Stimulated activated CD8-positive, alpha-beta memory T cell treated with anti-CD3 and anti-CD28 coated beads, Interleukin-2, amount 100 ng/mL, for 1 hour (primary cell): ENCODE measurements at places on chromosomes 11 and 22.
A peak's percentile ranks its signal among the peaks of the same experiment; 100 is the strongest.

DNA sequence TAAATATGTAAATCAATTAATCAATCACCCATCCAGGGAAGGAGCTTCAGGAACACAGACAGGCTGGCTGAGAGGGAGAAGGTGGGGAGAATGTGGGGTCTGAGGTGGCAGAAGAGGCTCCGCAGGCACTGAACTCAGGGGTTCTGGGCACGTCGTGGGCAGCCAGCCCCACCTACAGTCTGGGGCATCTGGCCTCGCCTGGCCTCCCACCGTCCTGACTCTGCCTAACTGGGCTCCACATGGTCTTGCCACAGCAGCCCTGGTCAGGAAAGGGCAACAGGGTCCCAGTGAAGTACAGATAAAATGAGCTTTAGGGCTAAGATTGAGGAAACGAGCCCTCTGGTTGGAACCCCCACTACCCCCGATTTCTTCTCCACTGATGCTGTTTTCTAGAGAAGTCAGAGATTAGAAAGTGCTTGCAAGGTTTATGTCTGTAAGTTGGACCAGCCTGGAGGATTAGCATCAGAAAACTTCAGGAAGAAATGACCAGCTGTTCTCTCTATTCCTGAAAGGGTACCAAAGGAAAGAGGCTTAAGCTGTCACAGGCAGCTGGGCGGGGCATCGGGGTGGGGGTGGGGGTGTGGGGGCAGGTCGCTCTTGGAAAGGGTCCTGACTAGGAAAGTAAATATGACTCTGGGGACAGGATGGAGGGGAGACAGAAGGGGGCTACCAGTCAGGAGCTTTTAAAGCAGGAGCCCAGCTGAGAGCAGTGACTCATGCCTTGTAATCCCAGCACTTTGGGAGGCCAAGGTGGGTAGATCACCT lies 261.7 kb downstream of the BUD13 start:
- no peak for DNase-seq

- no peak for DNase-seq
These were observed 114.0 kb upstream of the CCDC179 start for GRCh38 chr11:22974251-22974650.

DNA sequence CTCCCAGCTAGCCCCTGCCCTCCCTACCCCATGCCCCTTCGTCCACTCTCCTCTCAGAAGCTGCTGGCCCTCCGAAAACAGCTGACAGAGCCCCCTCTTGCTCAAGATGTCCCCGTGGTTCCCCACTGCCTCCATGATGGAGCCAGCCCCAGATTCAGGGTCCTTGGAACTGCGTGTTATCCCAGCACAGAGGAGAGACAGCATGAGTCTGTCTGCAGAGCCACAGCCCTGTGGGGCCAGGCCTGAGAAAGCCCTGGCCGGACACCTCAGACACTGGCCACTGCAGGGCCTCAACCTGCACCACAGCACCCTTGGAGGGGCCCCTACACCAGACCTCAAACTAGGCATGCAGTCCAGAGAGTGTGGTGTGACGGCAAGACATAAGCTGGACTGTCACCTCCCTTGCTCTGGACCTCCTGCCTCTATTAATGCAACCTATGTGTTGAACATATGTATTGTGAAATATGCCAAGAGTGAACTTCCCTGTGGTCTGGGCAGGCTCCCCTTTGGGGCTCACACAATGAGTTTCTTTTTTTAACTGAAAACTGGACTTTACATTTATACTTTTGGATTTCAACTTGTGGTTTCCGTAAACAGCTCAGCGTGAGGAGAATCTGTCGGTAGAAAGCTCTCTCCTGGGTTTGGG lies 9.6 kb downstream of the PNPLA5 start:
- no peak for DNase-seq

GRCh38 chr22:41198027-41198580 lies 7.0 kb upstream of the L3MBTL2 start:
- DNase-seq: no peak

DNA sequence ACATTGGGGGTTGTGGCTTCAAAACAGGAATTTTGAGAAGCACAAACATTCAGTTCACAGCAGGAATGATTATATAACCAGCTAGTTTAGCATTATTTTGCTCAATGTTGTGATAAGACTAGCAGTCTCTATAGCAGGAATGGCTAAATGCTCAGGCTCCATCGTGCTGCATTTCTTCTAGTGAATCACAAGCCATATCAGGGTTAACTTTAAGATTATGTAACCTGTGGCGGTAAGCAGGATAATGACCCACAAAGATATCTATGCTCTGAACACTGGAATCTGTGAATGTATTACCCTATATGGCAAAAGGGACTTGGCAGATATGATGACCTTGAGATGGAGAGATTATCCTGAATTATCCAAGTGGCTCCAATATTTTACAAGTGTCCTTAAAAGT lies 14.8 kb downstream of the FSHB start:
- DNase-seq: no peak

DNA sequence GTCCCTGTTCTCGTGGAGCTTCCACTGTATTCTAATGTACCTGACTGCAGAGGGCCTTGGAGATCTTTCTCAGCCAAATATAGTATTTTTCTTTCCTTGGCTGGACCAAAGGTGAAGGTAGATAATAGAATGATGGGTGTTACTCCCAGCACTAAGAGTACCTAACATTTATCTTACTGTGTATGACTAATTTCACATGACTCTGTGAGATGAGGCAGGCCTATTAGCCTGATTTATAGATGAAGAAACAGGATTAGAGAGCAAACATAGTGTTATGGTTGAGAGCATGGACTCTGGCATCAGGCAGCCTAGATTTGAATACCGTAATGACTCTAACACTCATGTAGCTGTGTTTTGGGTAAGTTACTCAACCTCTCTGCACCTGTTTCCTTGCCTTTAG lies 2.7 kb downstream of the ACO2 start:
- no peak for DNase-seq

DNA sequence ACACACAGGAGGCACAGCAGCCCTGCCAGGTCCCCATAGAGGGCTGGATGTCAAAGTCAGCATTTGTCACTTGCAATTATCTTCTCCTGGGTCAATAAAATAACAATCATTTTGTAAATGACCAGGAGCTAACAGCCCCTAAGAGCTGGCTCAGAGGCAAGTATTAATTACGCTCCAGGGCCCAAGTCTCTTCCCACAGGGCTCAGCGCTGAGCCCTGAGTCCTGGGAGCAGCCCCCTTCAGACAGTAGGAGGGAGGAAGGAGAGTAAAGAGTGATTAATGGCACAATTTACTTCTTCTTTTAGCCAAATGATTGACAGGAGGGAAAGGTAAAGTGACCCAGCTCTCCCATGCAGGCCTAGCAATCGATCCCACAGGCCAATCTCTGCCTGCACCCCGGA lies 99.0 kb upstream of the DRD2 start:
- DNase-seq: no peak

- no peak for DNase-seq
These were observed 1.1 kb downstream of the NPAT start for GRCh38 chr11:108221371-108221770.

DNA sequence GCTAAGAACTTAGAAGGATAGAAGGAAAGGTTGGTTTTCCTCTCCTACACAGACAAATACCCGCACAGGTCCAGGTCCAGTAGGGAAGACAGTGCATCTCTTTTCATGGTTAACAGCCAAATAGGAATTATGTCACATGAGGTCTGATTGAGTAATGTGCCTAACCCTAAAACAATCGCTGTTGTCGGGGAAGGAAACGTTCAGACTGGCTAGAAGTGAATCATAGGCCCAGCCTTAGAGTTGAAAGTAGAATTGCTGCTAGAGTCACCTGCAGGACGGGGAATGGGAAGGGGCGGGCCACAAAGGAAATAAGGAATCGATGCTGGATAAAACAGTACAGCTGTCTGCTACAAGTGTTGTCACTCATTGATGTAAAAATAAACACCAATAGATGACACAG lies 12.4 kb upstream of the HTATIP2 start:
- DNase-seq: no peak

DNA sequence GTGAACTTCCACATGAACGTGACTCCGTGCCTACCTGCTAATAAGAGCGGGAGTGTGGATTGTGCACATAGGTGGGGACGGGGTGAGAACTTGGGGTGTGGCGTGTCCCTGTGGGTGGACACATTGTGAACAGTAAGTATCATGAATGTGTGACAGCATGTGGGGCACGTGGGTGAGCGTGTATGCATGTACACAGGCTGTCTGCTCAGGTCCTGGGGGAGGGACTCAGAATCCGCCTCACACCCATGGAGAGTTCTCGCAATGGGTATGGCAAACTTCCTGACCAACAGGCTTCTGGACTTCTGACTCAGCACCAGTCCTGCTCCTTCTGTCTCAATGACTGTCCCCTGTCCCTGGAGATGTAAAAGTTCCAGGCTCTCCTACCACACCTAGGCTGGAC lies 222.9 kb downstream of the ST3GAL4 start:
- DNase-seq: no peak

DNA sequence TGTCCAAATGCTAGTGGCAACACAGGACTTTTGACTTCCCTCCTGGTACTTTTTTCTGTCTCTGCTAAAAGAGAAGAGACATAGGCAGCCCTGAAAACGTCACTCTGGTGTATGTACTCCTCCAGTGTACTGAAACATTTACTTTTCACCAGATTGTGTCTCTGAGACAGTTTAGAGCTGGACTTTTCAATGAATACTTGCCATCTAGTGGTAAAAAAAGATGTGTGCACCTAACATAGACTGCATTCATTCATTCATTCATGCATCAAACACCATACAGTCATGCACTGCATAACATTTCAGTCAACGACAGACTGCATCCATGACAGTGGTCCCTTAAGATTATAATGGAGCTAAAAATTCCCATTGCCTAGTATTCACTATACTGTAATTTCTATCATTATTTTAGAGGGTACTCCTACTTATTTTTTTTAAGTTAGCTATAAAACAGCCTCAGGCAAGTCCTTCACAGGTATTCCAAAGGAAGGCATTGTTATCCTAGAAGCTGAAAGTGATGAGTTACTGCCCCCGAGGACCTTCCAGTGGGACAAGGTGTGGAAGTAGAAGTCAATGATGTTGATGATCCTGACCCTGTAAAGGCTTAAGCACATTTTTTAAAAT lies 186.2 kb downstream of the SPON1 start:
- no peak for DNase-seq

DNA sequence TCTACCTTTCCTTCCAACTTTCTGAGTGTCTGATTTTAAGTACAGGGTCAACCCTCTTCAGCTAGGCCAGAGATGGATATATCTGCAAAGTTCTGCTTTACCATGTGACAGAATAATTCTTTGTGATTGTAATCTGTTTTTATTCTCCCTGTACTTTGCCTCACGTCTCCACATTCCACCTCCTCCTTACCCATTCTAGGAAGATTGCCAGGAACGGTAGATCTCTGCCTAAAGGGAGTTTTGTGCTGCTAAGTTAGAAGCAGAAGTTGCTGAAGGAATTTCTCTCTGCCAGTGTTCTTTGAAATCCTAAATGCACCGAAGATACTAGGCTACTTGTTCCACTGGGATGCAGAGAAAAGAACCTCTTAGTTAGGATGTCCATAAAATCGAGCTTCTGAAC lies 20.7 kb upstream of the FAM181B start:
- DNase-seq: no peak

- DNase-seq: no peak
These were observed 53.7 kb upstream of the EP300 start for GRCh38 chr22:41038732-41039131.

DNA sequence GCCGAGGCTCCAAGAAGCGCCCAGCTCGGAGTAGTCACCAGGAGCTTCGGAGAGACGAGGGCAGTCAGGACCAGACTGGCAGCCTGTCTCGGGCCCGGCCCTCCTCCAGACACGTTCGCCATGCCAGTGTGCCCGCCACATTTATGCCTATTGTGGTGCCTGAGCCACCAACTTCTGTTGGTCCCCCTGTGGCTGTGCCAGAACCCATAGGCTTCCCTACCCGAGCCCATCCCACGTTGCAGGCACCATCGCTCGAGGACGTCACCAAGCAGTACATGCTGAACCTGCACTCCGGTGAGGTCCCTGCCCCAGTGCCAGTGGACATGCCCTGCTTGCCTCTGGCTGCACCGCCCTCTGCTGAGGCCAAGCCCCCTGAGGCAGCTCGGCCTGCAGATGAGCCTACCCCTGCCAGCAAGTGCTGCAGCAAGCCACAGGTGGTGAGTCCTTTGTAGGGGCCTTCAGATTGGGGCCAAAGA lies 3.4 kb downstream of the ARHGEF17 start:
- no peak for DNase-seq

- DNase-seq: no peak
These were observed 26.4 kb downstream of the MN1 start for GRCh38 chr22:27775087-27775698.

GRCh38 chr11:34910817-34911216 lies 5.4 kb downstream of the APIP start:
- DNase-seq: no peak

DNA sequence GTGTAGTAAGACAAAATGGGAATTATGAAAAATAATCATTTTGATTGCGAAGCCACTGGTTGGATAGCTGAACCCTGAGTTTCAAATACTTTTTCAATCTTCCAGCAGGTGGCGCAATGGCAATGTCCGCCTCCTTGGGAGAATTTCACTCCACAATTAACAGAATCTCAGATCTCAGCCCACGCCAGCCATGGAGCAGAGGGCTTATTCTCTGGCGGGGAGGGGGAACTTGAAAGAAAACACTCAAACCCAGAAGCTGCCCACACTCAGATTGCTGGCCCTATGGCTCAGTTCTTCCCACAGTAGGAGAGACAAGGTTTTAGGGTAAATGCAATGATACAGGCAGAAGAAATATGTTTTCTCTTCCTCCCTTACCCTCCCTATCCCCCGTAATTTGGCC lies 38.7 kb upstream of the RCN1 start:
- DNase-seq: peak; percentile 2

DNA sequence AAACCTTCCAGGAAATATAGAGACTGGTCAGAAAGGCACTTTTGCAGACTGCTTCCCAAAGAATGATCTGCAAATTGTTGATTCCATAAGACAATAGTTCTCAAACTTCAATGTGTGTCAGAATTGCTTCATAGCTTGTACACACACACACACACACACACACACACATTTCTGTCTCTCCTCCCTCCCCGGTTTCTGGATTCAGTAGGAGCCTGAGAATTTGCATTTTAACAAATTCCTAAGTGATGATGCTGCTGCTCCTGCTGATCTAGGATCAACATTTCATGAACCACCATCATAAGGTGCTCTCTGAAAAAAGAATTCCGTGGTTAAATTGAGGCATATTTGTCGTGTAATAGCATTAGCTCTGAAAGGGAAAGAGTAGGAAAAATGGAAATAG lies 35.3 kb upstream of the FZD4 start:
- no peak for DNase-seq
